ENCODE measurements at places on chromosomes 7 and 10.

- DNase-seq = no peak
Observed at GRCh38 chr10:51501396-51501795, 198.0 kb downstream of the CSTF2T start.

DNA sequence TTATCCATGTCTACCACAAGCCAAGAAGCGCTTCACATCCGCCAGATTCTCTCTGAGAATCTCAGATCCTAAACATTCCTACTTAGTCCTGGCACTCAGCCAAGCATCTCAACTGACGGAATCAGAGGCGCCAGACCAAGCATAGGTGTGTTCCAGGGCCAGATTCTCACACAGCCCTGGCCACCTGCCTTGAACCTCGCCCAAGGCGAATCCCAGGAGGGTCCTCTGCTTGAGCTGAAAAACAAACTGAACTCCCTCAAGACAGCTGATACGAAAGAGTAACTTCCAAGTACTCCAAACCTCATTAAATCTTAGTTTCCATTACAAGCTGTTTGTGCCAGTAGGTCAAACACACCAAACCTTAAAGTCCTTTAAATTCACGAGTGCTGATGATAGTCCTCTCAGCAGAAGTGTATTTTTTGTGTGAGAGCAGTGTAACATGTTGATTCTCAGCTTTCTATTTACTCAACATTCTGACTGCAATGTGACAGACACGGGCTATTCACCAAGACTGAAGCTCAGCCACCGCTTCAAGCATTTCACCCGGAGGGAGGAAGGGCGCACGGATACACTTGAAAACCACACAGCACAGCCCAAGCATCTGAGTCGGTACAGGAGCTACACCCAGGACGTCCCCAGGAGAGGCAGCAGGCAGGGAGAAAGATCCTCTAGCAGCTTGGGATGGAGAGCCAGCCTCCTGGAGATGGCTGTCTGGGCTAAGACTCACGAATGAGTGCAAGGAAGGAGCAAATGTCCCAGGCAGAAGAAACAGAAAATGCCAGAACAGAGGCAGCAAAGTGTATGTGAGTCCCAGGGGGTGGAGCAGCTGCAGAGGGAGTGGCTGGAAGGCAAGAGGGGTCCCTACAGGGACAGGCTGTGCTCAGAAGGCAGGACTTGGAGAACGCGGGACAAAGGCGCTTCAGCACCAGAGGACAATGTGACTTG, 6.0 kb downstream of the PARD3 start:
- no peak for DNase-seq

- DNase-seq = no peak
Observed at GRCh38 chr10:14416308-14416700, 85.6 kb upstream of the FRMD4A start.

GRCh38 chr7:77995717-77996116, 197.1 kb downstream of the PHTF2 start:
- no peak for DNase-seq

GRCh38 chr10:27242473-27242950, 1.9 kb upstream of the ACBD5 start:
- DNase-seq = no peak

- no peak for DNase-seq
Observed at GRCh38 chr7:73779517-73779916, 9.4 kb upstream of the CLDN3 start.
